CD4-positive, alpha-beta memory T cell (primary cell): ENCODE measurements at places on chromosomes 16 and 17. TPM values are rescaled to one million over a fixed set of nuclear protein-coding genes. Genes with fewer than 3 reads are reported as not detected.

PDILT gene
- total RNA-seq: not detected

NHERF2 gene
- total RNA-seq: 1.7 TPM

KIF2B gene
- total RNA-seq: not detected

ZNF778 gene
- total RNA-seq: 15.9 TPM

CCR7 gene
- total RNA-seq: 269 TPM

DNA sequence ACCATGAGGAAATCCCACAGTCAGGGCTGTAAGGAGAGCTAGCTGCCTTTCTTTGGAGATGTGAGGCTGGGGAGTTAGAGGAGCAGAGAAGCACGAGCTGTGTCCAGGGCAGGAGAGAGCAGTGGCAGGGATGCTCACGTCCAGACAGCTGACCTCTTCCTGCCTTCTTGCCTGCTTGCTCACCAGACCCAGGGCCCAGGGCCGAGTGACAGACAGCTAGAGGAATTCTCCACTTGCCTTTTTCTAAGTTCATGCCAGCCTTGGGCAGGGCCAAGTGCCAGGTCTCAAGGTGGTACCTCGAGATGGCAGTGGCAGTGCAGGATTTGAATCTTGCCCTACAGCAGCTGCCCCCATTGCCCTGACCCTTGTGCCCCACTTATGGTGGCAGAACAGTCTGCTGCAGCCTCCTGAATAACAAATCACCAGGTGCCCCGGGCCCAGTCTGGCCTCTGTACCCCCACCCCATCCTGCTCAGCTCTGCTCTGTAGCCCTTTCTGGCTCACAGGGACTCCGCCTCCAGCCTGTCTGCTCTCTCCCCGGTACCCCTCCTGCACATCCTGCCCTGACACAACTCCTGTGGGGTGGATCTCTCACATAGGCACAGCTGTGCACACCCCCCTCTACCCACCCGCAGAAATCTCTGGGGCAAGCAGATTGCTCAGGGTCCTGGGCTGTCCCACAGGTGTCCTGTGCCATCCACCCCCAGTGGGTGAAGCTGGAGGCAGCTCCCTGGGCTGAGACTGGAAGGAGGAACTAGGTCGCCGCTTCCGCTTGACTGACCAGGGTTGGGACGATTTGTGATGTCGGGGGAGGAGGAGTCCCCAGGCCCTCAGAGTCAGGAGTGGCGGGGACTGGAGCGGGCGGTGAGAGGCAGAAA is 25.9 kb downstream of the GRIN2C start:
- H3K27me3 ChIP-seq: no peaks in the 10 kb centered on the region
- DNase-seq: no peak

DNA sequence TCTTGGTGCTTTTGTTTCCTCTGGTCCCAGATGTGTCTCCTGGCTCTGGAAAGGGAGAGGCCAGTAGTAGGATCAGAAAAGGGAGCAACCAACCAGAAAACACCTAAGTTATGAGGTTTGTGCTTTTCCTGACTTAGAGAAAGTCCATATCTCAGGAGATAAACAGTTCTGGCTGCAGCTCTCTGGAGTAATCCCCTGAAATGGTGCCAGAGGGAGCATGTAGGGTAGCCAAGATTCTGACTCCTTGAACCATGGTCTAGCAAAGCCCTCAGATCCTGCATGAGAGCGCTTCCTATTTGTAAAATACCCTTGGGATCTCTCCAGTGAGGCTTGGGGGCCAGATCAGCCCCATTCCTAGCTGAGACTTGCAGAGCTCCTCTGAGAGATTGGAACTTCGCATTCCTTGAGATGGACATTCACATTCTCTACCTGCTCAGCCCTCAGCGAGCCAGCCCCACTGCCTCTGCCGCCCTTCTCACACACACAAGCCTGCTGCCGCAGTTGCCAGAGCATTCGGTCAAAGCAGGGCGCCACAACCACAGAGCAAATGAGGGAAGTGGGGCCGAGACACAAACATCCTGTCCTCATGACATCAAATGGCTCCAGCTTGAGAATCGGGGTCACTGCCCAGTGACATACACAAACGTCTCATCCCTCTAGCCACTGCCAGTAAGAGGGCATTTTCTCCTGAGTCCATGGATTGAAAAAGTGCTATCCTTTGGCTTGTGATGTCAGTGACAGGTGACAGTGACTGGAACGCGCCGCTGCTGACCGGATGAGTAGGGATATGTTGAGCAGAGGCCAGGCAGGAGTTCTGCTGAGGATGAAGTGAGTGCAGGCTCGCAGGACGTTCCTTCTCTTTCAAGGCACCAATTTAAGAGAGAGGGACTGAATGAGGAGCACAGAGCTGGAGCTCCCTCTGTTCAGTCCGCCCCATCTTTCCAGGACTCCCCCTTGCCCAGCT is 5.0 kb downstream of the ABHD15 start:
- peaks cover 9% of the 10 kb centered on the region for H3K36me3 ChIP-seq
- no peak overlapping the region for H3K4me3 ChIP-seq
- no peaks in the 10 kb centered on the region for H3K27me3 ChIP-seq
- H3K27ac ChIP-seq: no peak overlapping the region

DNA sequence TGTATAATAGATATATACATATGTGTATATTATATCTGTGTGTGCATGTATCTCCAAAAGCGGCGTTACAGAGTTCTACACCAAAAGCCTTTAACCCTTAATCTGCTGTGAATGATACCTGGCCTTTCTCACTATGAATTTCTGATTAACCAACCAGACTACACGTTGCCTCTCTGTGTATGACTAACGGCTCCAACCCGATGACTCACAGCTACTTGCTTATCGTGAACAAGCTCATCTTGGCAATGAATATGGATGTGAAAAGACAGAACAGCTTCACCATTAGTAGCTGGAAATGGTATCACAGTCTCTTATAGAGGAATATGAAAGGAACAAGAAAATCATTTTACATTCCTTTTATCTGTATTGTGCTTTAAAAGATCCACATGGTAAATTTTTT is 23.8 kb upstream of the ARHGAP44 start:
- H3K27me3 ChIP-seq: no peaks in the 10 kb centered on the region
- H3K27ac ChIP-seq: no peak overlapping the region
- no peak overlapping the region for H3K4me3 ChIP-seq

- H3K27me3 ChIP-seq: no peaks in the 10 kb centered on the region
- H3K4me1 ChIP-seq: no peaks in the 10 kb centered on the region
- no peaks in the 10 kb centered on the region for H3K36me3 ChIP-seq
- H3K27ac ChIP-seq: no peak overlapping the region
Observed at GRCh38 chr16:833411-833810, 32.9 kb upstream of the GNG13 start.

DNA sequence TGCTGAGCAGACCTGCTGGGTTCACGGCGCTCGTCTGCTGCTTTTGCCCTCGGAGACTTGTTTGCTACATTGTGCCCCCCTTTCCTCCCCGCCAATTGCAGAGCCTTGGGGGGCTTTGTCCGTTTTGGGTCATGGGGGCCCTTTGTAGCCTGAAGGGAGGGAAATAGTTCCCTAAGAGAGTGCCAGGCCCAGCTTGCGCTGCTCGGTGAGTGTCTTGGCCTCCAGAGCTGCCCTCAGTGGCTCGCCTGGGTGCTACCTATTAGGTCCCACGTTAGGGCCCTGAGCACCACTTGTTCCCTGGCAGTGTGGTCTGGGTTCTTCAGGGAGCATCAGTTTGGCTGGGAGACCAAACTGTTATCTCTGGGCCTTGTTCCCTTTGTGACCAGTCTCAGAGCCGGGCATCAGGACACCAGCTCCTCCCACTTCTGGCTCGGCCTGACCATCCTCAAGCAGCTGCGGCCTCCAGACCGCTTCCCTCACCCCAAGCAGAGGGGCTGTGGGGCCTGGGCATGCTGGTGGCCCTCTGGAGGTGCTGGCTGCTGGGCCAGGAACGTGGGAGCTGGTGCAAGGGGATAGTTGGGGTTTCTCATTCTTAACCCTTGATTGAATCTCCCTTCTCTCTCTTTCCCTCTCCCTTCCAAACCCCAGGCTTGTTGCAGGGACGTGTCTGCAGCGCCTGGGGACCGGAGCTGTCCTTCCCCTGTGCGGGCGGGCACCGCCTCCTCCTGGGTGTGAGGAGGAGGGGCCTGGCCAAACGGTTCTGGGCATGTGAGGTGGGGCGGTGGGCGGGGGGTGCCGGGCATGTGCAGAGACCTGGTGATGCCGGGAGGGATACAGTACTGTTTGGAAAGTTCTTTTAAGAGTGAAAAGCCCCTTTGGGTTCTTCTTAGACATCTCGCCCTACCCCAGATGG is 16.0 kb upstream of the ITGB4 start:
- no peak for DNase-seq
- peaks cover 72% of the 10 kb centered on the region for H3K36me3 ChIP-seq
- H3K4me3 ChIP-seq: no peak overlapping the region
- no peak overlapping the region for H3K27ac ChIP-seq
- no peaks in the 10 kb centered on the region for H3K27me3 ChIP-seq
- H3K4me1 ChIP-seq: no peaks in the 10 kb centered on the region

DNA sequence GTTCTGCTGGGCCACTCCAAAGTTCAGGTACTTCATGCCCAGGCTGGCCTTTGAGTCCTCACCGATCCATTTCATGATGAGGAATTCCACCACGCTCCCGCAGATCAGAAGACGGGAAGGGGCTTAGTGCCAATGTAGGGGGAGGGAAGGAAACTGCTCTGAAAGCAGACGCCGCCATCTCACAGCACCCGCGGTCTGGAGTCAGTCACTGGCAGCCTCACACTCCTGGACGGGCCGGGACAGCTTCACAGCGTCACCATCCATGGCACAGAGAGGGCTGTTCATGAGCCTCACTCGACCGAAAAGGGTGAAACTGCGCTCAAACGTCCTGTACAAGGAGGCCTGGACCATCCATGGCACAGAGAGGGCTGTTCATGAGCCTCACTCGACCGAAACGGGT is 62.0 kb downstream of the RPH3AL start:
- H3K27ac ChIP-seq: no peak overlapping the region
- no peak for DNase-seq
- H3K27me3 ChIP-seq: no peaks in the 10 kb centered on the region
- H3K4me3 ChIP-seq: no peak overlapping the region
- no peaks in the 10 kb centered on the region for H3K36me3 ChIP-seq
- no peaks in the 10 kb centered on the region for H3K4me1 ChIP-seq

DNA sequence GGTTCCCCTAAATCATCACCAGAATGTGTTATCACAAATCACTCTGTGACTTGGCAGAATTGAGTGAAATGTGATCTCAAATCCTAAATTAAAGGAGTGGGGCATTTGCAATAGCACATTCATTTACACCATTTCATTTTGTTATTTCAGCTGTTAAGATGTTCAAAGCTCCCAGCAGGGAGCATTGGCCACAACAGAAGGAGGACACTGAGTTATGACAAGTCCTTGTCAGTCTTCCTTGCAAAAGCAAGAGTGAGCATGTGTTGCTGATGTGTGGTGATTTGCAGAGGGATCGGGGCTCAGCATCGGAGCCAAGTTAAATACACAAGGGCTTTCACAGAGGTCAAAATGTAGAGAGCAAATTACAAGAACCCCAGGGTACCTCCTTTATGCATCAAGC is 372.2 kb upstream of the CDH5 start:
- H3K27me3 ChIP-seq: peaks cover 4% of the 10 kb centered on the region
- no peaks in the 10 kb centered on the region for H3K4me1 ChIP-seq
- no peak overlapping the region for H3K4me3 ChIP-seq
- no peak for DNase-seq

DNA sequence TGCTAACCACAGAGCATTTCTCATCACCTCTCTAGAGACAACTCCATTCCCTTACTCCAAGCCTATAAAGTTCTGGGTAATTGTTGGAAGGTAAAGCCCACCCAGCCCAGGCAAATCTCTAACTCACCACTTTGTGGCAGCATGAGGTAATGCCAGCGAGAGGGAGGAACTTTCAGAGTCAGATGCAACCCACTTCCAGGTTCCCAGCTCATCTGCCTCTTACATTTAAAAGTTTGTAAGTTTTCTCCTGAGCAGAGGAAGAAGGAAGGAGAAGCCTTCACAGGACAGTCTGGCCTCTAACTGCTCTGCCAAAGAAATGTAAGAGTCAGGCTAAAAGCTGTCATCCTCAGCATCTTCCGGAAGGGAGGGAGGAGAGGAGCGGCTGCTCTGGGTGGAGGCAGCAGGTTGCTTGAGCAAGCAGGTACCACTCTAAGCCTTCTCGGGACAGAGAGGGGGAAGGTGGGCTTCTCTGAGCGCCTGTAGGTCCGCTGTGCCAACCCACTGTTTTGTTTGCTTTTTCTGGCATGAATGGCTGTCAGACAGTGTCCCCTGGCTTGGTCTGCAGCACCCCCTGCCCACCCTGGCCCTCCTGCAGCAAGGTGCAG is 1.0 kb downstream of the ZNF319 start:
- H3K27ac ChIP-seq: peak overlapping the region; percentile 75
- DNase-seq: peak; percentile 61
- peak overlapping the region; percentile 58 for H3K4me3 ChIP-seq
- H3K27me3 ChIP-seq: no peaks in the 10 kb centered on the region

DNA sequence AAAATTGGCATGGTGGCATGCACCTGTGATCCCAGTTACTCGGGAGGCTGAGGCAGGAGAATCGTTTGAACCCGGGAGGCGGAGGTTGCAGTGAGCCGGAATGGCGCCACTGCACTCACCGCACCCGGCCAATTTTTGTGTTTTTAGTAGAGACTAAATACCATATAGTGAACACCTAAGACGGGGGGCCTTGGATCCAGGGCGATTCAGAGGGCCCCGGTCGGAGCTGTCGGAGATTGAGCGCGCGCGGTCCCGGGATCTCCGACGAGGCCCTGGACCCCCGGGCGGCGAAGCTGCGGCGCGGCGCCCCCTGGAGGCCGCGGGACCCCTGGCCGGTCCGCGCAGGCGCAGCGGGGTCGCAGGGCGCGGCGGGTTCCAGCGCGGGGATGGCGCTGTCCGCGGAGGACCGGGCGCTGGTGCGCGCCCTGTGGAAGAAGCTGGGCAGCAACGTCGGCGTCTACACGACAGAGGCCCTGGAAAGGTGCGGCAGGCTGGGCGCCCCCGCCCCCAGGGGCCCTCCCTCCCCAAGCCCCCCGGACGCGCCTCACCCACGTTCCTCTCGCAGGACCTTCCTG is at the start of gene HBQ1:
TSS of gene HBQ1 (plus strand) at position 359 of the 575 bp plus-strand sequence. CDS start at position 387, 28 bp downstream.
- H3K4me3 ChIP-seq: no peak within 1 kb of the TSS
- no peaks in the 10 kb centered on the region for H3K36me3 ChIP-seq
- DNase-seq: no peak
- H3K27ac ChIP-seq: no peak within 1 kb of the TSS
- peaks cover 28% of the 10 kb centered on the region for H3K27me3 ChIP-seq

DNA sequence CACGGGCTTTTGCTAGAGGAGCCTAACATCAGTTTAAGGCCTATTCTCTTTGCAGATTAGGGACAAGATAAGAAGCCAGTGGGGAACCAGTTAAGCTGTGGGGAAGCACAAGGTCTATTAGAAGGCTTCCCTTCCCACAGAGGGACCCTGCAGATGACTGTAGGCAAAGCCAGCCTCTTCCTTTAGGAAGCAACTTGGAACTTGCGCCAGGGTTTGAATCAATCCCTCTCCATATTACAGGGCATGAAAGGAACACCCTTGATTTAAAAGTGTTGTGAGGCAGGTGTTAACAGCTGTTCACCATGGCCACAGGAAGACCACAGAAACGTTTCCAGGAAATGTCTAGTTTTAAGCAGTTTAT is 77.3 kb downstream of the RPTOR start:
- H3K4me1 ChIP-seq: peaks cover 16% of the 10 kb centered on the region
- no peak overlapping the region for H3K4me3 ChIP-seq
- no peak overlapping the region for H3K27ac ChIP-seq
- no peaks in the 10 kb centered on the region for H3K27me3 ChIP-seq
- H3K36me3 ChIP-seq: no peaks in the 10 kb centered on the region
- no peak for DNase-seq

- no peaks in the 10 kb centered on the region for H3K27me3 ChIP-seq
- H3K36me3 ChIP-seq: no peaks in the 10 kb centered on the region
- no peak overlapping the region for H3K27ac ChIP-seq
- no peak for DNase-seq
- no peak overlapping the region for H3K4me3 ChIP-seq
- H3K4me1 ChIP-seq: no peaks in the 10 kb centered on the region
Observed at GRCh38 chr16:87201052-87201451, 116.1 kb downstream of the C16orf95 start.

- no peaks in the 10 kb centered on the region for H3K27me3 ChIP-seq
- DNase-seq: no peak
- H3K27ac ChIP-seq: peak overlapping the region; percentile 9
- peaks cover 5% of the 10 kb centered on the region for H3K36me3 ChIP-seq
Observed at GRCh38 chr16:67942200-67942509, 1.8 kb downstream of the LCAT start.
